ENCODE measurements at places on chromosomes 5 and 9.

DNA sequence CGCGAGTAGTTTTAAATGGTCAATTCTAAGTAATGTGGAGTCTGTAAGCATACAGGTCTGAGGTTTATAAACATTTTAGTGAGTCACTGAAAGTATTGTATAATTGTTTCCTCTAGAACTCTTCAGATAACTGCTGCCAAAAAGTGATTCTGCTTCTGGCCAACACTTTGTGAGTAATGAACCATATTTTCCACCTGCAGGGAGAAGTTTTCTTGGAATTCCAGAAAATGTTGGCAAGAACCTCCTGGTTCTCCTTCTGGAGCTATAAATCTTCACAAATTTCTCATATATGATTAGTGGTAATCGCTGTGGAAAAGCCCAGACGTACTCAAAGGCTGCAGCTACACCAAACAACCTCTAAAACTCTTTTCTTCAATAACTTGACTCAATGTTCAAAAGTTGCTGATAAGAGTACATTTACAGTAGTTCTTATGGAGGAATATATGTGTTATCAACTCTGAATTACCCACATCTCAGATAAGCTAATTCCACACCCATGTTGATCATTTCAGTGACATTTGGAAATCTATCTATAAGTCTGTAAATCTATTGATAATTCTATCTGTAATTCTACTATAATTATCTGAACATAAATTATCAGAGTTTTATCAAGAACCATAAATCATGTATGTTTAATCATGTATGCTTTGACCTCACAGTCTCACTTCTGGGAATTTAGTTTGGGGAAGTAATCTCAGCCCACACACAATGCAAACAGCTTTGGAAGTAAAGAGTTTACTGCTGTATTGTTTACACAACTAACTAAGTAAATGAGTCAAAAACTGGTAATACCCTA is 74.1 kb downstream of the FNBP1 start:
- no peak for DNase-seq

GRCh38 chr9:87278971-87279733 is 218.5 kb upstream of the DAPK1 start:
- DNase-seq: no peak

GRCh38 chr9:133887540-133888047 is 104.5 kb downstream of the VAV2 start:
- no peak for DNase-seq

DNA sequence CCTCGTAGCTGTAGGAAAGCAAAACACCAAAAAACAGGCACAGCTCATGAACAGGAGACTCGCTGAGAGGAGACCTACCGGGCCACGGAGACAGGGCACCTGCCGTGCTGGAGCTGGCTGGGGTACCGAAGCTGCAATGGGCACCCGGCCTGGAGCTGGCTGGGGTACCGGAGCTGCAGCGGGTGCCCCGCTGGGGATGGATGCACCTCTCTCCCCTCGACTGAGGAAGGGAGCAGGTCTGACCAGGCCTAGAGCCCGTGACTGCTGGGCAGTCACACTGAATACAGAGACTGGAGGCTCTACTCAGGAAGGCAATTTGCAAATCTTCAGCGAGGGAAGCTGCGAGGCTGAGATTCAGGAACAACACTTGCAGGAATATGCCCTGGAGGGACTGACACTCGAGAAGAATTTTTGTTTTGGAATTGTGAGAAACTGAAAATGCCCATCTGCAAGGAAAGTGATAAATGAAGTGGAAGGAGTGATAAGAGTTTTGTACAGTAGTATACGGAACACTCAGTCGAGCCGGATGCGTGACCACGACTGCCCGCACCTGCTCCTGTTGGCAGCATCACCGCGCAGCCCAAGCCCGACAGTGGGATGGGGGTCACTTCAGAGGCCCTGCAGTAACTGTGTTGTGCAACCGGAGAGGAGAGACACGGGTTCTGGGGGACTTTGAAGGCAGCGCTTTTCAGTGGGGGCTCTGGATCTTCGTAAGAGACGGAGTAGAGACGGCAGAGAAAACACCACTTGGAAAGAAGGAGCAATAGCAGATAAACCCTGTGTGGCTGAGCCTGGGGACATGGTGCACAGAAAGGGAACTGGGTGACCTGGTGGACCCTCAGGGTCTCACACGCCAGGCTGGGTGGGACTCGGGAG is 27.9 kb upstream of the LPCAT1 start:
- no peak for DNase-seq

GRCh38 chr9:74645007-74645639 is 148.0 kb downstream of the RORB start:
- DNase-seq: no peak

DNA sequence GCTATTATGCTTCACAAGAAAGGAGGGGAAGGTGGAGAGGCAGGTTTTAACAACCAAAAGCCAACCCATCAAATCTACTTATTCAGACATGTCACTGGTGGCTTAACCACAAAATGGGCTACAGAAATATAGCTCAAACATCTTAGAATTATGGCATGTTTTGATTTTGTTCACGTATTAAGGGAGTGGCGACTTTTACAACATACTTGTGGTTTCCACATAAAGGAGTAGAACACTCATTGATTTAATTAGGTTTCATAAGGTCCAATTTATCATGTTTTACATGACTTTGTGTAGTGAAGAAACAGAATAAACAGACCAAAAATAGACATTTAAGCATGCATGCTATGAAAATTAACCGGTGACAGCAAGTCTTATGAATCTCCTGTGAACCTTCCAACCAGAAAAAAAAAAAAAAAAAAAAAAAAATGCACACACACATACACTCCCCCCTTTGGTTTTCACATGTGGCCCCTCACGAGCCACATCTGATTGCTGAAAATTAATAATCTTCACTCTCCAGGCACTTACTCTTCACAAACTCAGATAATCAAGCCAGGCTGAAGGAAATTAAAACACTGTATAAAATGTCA is 5.4 kb downstream of the ZNF608 start:
- no peak for DNase-seq

- DNase-seq: no peak
These were observed 52.1 kb downstream of the NSG2 start for GRCh38 chr5:174097486-174098185.

DNA sequence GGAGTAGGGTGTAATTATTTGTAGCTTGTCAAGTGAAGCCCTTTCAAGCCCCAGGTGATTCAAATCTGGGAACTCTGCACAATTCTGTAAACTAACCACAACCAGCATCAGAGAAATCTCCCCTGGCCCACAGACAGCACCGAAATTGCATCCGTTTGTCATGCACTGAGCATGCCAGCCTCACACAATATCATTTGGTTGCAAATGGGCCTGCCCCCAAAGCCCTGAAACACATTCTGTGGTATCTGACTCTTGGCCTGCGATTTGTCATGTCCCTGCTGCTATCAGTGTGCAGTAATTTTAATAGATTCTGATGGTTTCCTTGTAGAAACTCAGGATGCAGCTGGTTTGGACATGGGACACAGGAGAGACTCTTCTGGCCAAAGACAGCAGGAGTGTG is 35.3 kb downstream of the SNX24 start:
- no peak for DNase-seq

DNA sequence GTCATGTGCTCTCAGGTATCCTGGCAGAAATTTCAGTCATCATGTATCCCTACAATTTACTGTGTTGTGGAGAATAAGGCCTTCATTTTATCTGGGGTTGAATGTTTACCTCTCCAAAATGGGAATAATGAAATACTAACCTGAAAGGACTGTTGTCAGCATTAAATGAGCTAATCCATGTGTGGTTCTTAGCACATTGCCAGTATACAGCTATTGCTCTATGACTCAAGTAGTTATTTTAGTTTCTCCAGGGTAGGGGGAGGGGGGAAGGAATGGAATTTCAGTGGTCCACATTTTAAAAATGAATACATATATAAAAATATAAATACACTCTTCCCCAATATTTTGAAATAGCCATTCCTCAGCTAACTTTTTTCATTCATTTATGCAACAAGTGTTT is 3.5 kb downstream of the PAM start:
- DNase-seq: no peak

DNA sequence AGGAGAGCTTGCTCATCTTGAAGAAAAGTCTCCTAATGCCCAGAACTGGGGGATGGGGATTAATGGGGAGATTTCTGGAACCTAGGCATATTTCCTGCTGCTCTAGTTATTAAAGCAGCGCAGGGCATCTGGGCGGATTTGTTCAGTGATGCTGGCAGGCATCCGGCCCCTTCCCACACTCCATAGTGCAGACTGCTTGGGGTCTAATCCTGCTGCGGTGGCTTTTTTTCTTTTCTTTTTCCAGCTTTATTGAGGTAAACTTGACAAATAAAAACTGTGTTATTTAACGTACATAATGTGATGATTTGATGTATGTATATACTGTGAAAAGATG is 30.7 kb downstream of the PPARGC1B start:
- DNase-seq: no peak

GRCh38 chr9:97397220-97397619 is 14.7 kb upstream of the TDRD7 start:
- DNase-seq: no peak

DNA sequence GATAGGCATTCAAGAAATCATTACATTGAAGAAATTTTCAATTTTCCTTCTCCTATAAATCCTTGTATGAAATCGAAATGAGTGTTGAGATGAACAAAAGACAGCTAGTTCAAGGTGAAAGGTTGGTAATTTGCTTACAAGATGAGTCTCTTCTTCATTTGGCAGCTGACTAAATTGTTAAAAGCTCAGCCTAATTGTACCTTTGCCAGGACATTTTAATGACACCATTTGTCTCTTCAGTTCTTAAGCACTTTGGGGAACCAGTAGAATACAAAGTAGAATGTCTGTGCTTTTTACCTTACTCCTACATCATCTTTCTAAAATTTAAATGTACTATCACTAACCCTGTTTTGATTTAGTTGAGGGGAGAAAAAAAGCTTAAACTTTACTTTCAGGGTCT is 59.4 kb downstream of the GRAMD2B start:
- no peak for DNase-seq

DNA sequence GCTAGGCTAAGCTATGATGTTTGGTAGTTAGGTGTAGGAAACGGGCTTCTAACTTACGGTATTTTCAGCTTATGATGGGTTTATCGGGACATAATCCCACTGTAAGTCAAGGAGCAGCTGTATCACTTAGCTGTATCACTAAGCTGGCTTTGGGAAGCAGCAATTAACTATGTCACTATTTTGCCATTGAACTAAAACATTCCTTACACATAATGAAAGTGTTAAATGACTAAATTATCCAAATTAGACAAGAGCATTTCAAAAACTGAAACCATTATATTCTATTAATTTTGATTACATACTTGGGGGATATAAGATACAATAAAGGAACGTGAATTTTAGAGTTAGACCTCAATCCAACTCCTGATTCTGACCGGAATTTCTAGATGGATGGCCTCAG is 188.3 kb downstream of the AGTPBP1 start:
- DNase-seq: no peak

GRCh38 chr5:34716986-34717385 is 60.9 kb downstream of the RAI14 start:
- DNase-seq: no peak

DNA sequence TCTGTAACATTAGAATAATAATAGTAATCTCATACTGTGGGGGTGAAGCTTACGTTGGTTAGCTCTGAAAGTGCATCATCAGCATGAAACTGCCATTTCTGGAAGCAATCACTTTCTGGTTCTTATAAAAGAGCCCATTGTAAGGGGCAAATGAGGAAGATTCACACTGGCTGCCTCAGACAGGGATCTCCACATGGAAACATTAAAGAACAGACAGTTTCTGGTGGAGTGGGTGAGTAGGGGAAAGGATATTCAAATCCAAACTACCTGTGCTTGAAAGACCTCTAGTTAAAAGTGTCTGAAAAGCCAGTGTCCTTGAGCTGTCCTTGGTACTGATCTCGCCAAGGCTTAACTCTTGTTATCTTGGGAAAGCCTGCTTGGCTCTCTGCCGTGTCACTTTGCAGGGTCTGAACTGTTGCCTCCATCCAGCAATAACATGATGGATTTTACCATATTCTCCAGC is 19.1 kb upstream of the SLC31A2 start:
- no peak for DNase-seq

- no peak for DNase-seq
These were observed 64.2 kb upstream of the CPEB4 start for GRCh38 chr5:173823721-173824567.

GRCh38 chr5:168865968-168866367 is 286.8 kb upstream of the PANK3 start:
- no peak for DNase-seq

DNA sequence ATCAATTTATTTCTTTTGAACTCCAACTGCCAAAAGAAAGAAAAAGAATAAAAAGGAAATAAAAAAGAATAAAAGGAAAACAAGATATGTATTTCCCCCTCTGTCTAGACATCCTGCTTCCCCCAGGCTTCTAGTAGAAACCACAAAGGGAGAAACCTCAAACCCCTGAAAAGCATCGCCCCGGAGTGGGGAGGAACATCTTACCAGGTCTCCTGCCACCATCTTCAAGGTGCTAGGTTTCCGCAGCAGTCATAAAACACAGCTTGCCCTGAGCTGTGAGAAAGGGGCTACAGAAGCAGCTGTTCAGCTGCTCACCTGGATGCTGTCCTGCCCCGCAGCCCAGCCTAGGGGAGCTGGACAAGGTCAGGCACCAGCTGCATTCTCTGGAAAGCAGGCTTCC is 487.7 kb downstream of the GADD45G start:
- DNase-seq: no peak

- DNase-seq: no peak
These were observed 221.0 kb downstream of the ESM1 start for GRCh38 chr5:54764102-54765090.

DNA sequence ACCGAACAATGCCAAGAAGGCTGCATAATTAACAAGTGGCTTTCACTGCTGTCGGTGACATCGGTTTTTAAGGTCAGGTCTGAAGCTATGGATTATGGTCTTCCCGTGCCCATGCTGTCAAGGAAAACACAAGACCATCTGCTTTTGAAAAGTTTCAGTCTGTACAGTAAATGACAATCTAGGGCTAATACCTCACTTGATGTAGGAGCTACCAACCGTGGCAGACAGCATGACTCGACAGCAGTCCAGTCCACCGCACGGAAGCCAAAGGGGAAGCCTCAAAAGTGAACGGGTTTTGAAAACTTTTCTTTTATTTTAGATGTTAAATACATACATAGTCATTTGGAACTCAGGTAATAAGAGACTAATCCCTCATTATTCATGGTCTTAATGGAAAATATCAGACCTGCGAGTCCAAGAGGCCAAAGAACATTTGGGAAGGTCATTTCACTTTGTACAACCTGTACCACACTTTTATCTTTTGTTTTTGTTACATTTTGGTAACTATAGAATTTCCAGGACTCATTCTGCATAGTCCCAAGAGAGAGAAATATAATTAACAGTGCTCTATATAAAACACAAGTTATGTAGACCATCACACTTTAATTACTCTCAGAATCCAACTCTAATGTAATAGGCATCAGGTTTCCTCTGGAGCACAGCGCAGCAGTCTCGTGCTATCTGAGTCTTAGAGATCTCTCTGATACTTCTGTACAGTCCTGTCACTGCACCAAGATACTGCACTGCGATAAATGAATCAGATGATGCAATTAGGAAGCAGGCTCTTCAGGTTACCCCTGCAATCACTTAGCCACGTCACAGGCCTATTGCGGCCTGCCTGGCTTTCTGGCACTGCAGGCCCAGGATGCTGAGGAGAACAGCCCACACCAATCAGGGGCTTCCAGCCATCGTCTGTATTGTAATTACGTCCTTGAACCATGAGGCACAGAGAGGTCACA is 184.9 kb downstream of the FANCC start:
- DNase-seq: no peak

All from activated T-helper 9 cell treated with anti-CD3 and anti-CD28 coated beads, Interleukin-2, amount 50 U/mL, for 16 hours (primary cell).